ENCODE measurements at places on chromosomes 1 and 21.

GRCh38 chr1:63442141-63442475 lies 74.7 kb downstream of the ALG6 start:
- no peak for DNase-seq

DNA sequence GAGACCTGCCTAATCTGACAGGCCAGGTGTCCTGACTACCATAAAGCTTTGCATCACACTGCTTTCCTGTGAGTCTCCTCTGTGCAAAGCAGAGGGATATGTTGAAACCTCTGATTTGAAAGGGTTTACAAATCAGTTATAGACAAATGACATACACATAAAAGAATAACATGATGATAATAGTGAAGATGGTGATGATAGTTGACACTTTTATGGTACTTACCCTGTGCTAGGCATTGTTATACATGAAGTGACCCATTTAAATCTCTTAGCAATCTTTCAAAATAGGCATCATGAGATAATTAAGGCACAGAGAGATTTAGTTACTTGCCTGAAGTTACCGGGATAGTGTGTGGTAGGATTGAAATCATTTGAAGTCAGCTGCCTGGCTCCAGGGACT lies 34.1 kb upstream of the PKN2 start:
- no peak for DNase-seq

- no peak for DNase-seq
Measured at GRCh38 chr1:45792744-45793143, 10.7 kb upstream of the MAST2 start.

- no peak for DNase-seq
Measured at GRCh38 chr1:202968895-202969295, 1.8 kb upstream of the CYB5R1 start.

DNA sequence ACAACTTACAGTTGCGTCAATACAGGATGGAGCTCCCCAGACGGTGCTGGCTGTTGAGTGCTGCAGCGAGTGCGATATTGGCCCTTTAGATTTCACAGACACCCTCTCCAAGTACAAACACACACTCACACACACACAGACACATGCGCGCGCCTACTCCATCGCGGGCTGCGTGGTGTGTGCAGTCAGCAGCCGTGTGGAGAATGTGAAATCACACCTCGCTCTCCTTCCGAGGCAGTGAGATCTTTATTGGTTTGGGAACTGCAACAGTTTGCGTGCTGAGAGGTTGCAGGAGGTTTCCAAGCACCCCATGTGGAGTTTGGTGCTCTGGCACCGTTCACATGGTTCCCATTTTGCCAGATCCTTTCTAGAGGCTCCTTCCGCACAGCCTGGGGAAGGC lies 372.2 kb downstream of the RRAGC start:
- no peak for DNase-seq

DNA sequence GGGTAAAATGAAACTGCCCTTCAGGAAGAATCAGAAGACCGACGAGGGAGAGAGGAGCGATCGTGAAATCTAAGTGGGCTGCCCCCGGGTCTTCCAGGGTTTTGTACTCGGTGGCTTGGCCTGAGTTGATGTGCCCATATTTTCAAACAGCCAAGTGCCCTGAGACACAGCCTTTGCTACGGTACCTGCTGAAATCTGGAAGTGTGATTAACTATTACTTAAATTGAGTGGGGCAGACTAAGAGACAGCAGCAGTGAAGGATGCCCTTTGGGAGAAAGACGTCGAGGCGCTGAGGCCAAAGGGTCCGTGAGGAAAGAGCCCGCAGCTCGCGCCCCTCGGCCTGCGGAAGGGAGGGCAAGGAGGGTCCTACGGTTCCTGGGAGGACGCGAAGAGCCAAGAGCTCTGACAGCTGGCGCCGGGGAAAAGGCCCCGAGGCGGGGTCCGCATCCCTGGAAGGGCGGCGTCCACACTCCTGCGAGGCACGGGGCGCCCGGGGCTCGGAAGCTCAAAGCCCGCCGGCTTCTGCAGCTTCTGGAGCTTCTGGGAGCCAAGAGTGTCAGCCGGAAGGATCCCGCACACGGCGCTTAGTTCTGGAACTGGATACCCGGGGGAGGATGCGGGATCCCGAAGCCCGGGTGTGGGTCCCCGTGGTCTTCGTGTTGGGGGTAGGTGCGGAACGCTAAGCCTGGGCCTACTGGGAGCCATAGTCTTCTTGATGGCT lies 15.4 kb upstream of the RNU1-4 start:
- DNase-seq: no peak

- DNase-seq: no peak
Measured at GRCh38 chr1:226443033-226443432, 35.1 kb upstream of the PARP1 start.

- no peak for DNase-seq
Measured at GRCh38 chr1:74420467-74420866, 91.9 kb downstream of the LRRC53 start.

GRCh38 chr1:202579806-202580205 lies 130.4 kb downstream of the SYT2 start:
- no peak for DNase-seq

DNA sequence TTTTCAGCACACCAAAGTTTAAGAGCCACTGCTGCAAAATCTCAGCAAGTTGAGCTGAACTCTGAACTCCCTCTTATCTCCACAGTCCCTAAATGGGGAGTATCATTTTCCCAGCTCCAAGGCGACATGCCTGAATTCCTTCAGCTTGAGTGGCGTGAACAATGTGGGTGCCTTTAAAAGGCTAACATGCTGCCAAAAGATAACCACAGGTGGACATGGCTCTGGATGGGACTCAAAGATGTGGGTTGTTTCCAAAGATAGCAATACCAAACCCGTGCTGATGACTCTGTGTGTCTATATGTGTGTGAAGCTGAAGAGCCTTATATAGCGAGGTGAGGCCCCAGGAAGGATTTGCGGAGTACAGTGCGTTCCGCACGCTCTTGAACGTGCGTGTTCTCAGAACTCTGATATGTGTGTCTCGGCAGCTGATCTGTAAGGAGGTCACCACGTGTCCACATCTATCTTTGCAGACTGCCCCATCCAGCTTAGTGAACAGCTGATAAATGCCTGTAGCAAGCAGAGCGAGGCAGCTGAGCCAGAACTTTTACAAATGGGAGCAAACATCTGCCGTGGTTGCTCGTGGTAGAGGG lies 189.2 kb downstream of the DYRK1A start:
- DNase-seq: no peak

DNA sequence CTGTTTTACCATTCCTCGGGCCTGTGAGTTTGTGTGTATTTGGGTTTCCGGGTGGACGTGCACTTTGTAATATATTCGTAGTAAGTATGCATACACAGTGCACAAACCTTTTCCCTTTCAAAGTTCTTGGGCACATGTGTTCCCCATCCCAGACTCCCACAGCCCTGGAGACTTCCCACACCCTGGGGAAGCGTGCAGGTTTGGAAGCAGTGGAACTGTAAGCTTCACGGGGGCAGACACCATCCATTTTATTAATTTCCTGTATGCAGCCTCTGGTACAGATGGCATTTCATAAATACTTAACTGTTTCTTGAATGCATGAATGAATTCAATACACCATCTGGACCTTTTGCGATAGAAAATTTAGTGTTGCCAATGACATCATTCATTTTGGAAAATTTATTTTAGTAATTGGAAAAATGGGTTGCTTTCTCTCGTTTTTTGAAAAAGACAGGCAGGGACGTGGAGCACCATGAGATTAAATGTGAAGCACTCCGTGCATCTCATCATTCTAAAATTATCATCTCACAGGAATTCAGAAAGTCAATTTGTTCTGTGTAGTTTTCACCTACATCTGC lies 10.8 kb downstream of the ETS2 start:
- no peak for DNase-seq

- no peak for DNase-seq
Measured at GRCh38 chr1:177181280-177181630, 10.5 kb downstream of the BRINP2 start.

DNA sequence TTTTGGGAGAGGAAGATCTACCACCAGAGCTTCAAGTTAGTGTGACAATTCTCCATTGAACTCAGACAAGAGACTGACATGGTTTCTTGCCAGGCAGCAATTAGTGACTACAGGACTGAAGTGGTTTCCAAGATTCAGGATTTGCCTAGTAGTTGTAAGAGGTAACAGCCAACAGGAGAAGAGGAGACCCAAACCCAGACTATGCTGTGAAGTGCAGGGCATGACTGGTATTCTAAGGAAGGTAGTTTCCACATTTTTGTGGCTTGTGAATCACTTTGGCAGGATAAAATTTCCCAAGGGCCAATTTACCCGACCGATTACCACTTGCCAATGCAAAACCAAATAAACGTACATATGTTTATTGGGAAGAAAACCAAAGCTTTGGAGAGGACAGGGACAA lies 14.7 kb upstream of the RAP1A start:
- DNase-seq: no peak

DNA sequence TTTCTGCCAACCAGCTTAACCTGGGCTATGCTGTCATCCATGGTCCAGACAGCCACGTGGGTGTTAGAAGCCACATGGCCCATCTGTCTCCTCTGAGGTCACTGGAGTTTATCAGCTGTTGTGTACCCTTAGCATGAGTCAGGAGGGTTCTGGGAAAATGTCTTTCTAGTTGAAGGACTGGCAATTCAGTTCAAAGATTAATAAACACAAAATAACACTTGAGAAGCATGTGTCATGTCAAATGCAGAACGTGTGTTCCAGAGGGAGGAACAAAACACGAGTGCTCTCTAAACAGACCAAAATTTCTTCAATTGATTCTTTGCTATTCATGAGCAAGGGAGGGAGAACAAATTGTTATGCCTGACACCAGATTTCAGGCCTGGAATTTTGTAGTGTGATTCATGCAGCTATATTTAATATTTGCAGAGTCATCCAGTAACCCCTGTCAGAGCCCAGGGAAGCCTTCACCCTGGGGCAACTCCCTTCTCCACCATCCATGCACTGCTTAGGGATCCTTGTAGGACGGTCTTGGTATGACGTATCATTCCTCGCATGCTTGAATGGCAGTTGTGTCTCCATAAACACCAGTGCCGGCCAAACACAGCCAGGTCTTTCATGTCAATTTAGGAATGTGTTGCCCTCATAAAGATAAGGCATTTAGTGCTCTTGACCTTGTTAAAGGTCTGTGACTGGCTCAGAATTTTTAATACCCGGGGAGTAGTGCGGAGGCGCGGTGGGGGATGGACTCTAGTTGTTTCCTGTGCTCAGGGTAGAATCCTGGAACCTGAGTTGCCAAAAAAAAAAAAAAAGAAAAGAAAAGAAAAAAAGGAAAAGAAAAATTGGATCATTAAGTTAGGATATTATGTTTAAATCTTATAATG lies 27.7 kb upstream of the DYRK1A start:
- no peak for DNase-seq

GRCh38 chr1:173946380-173946921 lies 29.3 kb upstream of the SERPINC1 start:
- no peak for DNase-seq

- DNase-seq: no peak
Measured at GRCh38 chr1:111085676-111086075, 54.2 kb downstream of the DRAM2 start.

GRCh38 chr1:58896246-58897183 lies 112.7 kb upstream of the JUN start:
- DNase-seq: no peak

GRCh38 chr1:110081061-110081460 lies 10.6 kb upstream of the ALX3 start:
- no peak for DNase-seq

- peak; percentile 43 for DNase-seq
Measured at GRCh38 chr1:20493839-20494608, 8.0 kb upstream of the CAMK2N1 start.

- no peak for DNase-seq
Measured at GRCh38 chr21:40254540-40255465, 387.6 kb downstream of the PCP4 start.

GRCh38 chr1:207049974-207050391 lies 1.0 kb downstream of the YOD1 start:
- DNase-seq: no peak

- no peak for DNase-seq
Measured at GRCh38 chr1:77336729-77337128, 54.9 kb downstream of the AK5 start.

Data from stimulated activated CD8-positive, alpha-beta memory T cell treated with anti-CD3 and anti-CD28 coated beads, Interleukin-12 subunit alpha, Interleukin-12 subunit beta, amount 100 ng/mL, for 4 hours (primary cell).